ENCODE measurements at places on chromosomes 4 and X. TPM values are rescaled to one million over a fixed set of nuclear protein-coding genes. Genes with fewer than 3 reads are reported as not detected.

GRCh38 chr4:47031751-47032404 is 511 bp downstream of the GABRB1 start:
- no peak for DNase-seq

- DNase-seq = no peak
These were observed 292.8 kb upstream of the BOD1L1 start for GRCh38 chr4:13920111-13920875.

DNA sequence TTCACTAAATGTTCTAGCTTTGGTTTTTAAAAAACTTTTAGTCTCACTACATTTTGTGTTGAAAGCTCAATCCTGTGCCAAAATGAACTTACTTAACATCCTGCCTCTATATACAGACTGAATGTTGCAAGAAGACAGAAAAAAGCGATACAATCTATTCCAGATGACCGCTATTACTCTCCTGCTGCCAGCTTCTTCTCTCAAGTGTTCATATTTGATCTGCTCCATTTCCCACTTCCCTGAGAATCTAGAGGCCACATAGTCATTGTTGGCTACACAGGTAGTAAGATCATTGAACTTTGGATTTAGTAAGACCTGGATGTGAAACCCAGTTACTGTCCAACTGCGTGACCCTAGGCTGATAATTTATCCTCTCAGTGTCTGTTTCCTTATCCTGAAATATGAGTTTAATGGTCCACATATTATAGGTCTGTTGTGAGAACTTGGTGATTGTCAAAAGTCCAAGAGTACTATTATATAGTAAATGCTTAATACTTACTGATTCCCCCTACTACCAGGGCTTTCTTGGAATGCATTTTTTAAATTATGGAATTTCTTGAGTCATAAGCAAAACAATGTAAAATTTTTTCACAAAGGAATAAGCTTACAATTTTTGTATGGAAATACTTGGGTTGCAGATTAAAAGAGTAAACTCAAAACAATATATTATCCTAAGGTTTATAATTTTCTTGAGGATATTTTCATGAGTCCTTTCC is 976.8 kb upstream of the ADGRL3 start:
- DNase-seq = no peak

GRCh38 chr4:151673908-151674520 is 86.8 kb downstream of the GATB start:
- DNase-seq = no peak

DNA sequence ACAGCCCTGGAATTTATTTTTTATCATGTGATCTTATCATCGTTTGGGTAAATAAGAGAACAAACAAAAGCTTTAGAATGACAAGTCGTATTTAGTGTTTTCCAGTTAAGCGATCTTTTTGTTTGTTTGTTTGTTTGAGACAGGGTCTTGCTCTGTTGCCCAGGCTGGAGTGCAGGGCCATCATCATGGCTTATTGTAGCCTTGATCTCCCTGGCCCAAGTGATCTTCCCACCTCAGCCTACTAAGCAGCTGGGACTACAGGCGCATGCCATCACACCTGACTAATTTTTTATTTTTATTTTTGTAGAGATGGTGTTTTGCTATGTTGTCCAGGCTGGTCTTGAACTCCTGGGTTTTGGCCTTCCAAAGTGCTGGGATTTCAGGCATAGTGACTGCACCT is 57.1 kb upstream of the PDLIM3 start:
- no peak for DNase-seq

- DNase-seq = no peak
These were observed 274.1 kb downstream of the ARHGAP10 start for GRCh38 chr4:148006001-148006400.

GRCh38 chr4:21384609-21385008 is 564.0 kb downstream of the KCNIP4 start:
- no peak for DNase-seq

GRCh38 chr4:54185866-54186265 is 43.2 kb upstream of the PDGFRA start:
- DNase-seq = no peak

CEP44 gene
- 11.4 TPM for total RNA-seq

GAGE1 gene
- total RNA-seq = not detected

MMRN1 gene
- 35.8 TPM for total RNA-seq

IL15 gene
- 4.2 TPM for total RNA-seq

PROM1 gene
- 8.1 TPM for total RNA-seq

Measured in right atrium auricular region (tissue), 2 donors.